ENCODE measurements at places on chromosomes 3 and 15. TPM values are rescaled to one million over a fixed set of nuclear protein-coding genes. Genes with fewer than 3 reads are reported as not detected.

The TGM4 gene
- not detected for total RNA-seq

The NEK10 gene
- 15.8 TPM for total RNA-seq

The PROS1 gene
- 19.2 TPM for total RNA-seq

The H1-8 gene
- total RNA-seq = not detected

The CLSTN2 gene
- 0.14 TPM for total RNA-seq

The GOLGA6B gene
- total RNA-seq = not detected

The CPLX3 gene
- not detected for total RNA-seq

Measured in smooth muscle cell of bladder (primary cell).